ENCODE measurements at places on chromosomes 3 and 15.

- DNase-seq = peak; percentile 79
Observed at GRCh38 chr3:129602730-129603560, 3.5 kb downstream of the PLXND1 start.

GRCh38 chr15:74121039-74121438 is 9.3 kb upstream of the ISLR2 start:
- DNase-seq = no peak

- no peak for DNase-seq
Observed at GRCh38 chr15:78673476-78673875, 32.5 kb upstream of the CHRNB4 start.

DNA sequence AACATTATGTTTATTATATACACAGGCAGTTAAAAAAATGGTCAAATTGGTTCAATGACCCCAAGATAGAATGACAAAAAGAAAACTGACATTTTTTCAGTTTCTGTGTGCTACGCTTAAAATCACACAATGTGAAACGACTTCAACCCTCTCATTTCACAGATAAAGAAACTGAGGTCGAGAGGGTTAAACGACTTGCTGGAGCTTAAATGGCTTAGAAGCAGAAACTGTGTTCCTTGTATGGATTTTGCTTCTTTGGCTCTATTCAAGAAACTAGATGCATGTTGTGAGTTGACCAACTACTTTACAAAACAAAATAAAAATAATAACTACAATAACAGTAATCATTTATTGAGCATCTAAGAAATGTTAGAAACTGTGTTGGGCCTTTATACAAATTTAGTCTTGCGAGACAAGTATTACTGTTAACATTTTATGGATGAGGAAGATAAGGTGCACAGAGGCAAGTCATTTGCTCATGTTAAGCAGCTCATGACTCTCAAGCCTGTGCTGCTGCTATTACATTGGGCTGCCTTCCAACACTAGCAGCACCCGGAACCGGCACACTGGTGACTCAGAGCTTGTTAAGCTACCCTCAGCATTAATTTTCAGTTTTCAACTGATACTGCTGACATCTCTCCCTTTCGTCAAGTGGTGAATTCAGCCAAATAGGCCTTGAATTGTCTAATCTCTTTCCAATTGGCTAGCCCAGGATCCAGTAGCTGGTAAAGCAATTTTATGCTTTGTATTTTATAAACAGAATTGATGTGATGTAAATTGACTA is 487.6 kb downstream of the NAALADL2 start:
- peak; percentile 41 for DNase-seq

DNA sequence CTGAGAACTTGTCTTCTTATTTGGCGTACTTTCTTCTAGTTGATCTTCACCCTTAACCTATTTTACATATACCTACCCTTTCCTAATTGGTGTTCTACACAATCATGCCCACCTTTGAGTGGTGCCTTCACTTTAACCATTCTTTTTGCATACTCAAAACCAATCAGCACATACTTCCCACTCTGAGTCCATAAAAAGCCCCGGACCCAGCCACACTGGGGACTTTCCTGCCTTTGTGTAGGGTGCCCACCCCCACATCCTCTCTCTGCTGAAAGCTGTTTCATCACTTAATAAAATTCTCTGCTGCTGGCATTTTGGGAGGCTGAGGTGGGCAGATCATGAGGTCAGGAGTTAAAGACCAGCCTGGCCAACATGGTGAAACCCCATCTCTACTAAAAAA is 15.9 kb upstream of the CHST2 start:
- no peak for DNase-seq

GRCh38 chr15:81728726-81729125 is 317.1 kb downstream of the MEX3B start:
- DNase-seq = no peak

DNA sequence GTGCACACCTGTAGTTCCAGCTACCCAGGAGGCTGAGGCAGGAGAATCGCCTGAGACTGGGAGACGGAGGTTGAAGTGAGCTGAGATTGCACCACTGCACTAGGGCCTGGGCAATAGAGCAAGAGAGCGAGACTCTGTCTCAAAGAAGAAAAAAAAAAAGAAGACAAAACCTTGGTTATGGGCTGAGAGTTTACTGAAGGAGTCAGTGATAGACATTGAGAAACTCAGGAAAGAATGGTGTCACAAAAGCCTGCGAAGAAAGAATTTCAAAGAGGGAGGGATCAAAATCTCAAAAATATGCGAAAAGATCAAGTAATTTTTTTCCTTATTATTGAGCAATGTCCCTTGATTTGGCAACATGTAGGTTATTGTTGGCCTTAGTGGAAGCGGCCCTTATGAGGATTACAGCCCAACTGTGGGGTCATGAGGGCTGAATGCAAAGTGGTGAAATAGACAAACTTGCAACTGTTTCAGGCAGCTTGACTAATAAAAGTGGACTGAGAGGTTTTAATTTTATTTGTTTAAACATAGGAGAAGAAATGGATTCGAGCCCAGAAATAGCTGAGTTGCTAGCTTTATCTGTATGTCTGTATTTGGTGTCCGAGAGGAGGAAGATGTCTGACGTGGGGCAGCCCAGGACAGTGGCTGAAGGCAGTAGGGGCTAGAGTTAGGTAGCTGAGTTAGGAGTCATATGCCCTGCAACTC is 18.8 kb upstream of the CELF6 start:
- no peak for DNase-seq

- no peak for DNase-seq
Observed at GRCh38 chr15:75200765-75201615, 692 bp upstream of the C15orf39 start.

- DNase-seq = no peak
Observed at GRCh38 chr3:178669758-178670157, 133.5 kb downstream of the KCNMB2 start.

All from left ventricle myocardium inferior (tissue), 1 donor.